ENCODE measurements at places on chromosomes 6 and 20.

GRCh38 chr6:140592877-140593276, 1218.4 kb upstream of the CITED2 start:
- no peak for DNase-seq

DNA sequence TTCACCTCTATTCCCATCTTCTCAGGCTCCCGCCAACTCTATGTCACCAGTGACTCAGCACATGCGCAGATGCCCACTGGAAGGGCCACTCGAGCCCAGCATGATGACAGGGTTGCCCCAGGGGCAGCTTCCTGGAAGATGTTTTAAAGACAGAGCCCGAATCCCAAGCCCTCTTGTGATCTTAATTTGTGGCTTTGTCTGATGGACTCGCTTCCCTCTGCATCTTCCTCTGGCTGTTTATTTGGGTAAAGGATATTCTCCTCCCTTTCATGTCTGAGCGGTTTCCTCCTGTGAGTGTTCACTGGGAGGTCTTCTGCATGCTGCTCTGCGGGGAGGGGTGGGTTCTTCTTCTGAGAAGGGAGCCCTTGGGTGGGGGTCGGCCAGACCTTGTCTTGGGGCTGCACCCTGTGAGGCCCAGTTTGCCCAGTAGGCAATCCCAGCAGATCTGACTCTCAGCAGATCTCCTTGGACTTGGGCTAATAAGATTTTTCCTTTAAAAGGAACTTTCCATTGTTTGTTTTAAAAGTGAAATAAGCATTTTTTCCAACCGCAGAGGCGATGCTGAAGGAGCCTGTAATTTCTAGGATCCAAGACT, 401.0 kb downstream of the CDC5L start:
- DNase-seq, result no peak

- DNase-seq, result no peak
Observed at GRCh38 chr6:38957426-38957825, 91.2 kb upstream of the GLP1R start.

- no peak for DNase-seq
Observed at GRCh38 chr6:54786154-54786553, 60.4 kb upstream of the FAM83B start.

DNA sequence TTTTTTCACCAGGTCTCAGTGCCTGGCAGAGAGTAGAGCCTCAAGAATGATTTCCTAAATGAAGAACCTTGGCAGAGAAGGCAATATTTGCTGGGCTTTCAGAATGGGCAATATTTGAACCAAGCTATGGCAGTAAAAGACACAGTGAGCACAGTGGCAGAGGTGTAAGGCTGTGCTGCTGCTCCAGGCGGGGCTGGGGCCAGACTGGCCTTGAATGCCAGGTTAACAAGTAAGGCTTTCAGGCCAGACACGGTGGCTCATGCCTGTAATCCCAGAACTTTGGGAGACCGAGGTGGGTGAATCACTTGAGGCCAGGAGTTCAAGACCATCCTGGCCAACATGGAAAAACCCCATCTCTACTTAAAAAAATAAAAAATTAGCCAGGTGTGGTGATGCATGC, 8.5 kb upstream of the MYL9 start:
- no peak for DNase-seq

GRCh38 chr6:129345890-129346289, 364.1 kb downstream of the ARHGAP18 start:
- DNase-seq, result no peak

- no peak for DNase-seq
Observed at GRCh38 chr6:20708367-20709124, 174.3 kb downstream of the CDKAL1 start.

DNA sequence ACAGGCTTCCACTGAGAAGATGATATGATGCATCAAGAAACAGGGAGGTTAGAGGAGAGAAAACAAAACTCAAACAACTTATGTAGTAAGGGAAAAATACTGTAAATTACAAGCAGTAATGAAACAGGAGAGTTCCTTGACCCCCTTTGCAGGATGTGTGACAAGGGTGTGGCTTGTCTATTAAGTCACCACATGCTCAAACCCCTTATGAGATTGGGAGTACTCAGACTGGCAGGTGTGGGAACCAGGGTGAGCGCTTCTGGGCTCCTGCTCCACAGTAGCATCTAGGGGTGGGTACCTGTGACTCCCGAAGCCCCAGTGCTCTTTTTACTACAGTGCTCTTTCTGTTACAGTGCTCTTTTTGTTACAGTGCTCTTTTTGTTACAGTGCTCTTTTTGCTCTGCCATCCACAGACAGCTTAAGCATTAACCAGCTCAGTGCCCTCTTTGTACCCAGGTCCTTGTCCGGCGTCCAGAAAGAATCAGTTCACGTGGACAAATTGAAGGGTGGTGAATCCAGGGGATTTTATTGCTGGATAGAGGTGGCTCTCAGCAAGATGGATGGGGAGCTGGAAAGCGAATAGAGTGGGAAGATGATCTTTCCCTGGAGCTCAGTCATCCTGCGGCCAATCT, 28.7 kb downstream of the OLIG3 start:
- DNase-seq, result no peak

- no peak for DNase-seq
Observed at GRCh38 chr6:134394208-134394607, 76.3 kb upstream of the SGK1 start.

- DNase-seq, result no peak
Observed at GRCh38 chr6:13280254-13280653, 48.1 kb downstream of the TBC1D7 start.

GRCh38 chr20:25344634-25345033, 46.0 kb downstream of the ABHD12 start:
- no peak for DNase-seq

DNA sequence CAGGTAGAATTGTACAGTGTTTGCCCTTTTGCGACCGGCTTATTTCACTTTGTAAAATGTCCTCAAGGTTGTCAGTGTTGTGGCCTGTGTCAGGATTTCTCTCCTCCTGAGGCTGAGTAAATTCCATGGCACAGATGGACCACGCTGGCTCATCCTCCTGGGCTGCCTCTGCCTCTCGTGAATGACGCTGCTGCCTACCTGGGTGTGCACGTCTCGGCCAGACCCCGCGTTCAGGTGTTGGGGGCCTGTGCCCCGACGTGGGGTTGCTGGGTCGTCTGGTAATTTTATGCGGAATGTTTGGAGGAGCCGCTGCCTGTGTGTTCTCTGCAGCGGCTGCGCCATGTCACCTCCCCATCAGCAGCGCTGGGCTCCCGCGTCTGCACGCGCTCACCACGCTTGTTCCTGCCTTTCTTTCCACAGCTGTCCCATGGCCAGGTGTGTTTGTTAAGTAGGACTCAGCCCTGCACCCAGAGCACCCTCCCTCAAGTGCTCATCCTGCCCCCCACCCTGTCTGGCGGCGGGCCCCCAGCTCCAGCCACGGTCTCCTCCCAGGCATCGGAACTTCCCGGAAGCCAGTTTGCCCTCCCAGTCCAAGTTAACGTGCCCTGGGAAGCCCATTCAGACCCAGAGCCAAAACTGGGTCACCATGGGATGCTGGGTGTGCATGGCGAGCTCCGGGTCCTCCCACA, 36.1 kb upstream of the CHRNA4 start:
- no peak for DNase-seq

DNA sequence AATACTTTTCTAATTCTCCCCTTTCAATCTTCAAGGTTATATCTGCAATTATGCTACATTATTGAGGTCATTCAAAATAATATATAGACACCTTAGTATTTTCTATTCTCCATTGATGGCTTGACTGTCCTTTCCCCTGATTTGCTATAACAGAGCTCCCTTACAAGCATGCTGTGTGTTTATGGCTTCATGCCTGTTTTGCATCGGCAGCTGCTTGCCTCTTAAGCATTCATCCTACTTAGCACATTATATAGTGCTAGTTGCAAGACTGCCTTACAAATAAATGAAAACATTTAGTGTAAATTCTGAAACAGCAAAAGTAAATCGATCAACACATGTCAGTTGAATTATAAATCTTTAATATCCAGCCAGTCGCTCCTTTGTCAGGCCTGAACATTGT, 476.2 kb upstream of the POU3F2 start:
- DNase-seq, result no peak

DNA sequence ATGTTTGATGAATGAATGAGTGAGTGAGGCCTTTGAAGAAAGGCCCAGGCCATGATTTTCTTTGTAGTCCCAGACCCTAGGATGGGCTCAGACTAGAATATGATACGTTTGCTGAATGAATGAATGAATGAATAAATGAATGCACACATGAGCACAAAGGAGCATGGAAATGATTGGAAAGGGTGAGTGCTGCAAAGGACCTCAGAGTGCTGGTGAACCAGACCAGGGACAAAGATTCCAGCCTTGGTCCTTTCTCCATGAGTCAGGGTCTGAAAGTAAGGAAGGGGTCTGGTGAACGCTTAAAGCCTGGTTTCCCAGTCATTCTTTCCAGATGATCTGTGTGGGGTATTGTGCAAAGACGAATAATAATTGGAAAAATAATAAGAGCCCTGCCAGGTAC, 40.0 kb upstream of the MRPS18A start:
- DNase-seq, result no peak

DNA sequence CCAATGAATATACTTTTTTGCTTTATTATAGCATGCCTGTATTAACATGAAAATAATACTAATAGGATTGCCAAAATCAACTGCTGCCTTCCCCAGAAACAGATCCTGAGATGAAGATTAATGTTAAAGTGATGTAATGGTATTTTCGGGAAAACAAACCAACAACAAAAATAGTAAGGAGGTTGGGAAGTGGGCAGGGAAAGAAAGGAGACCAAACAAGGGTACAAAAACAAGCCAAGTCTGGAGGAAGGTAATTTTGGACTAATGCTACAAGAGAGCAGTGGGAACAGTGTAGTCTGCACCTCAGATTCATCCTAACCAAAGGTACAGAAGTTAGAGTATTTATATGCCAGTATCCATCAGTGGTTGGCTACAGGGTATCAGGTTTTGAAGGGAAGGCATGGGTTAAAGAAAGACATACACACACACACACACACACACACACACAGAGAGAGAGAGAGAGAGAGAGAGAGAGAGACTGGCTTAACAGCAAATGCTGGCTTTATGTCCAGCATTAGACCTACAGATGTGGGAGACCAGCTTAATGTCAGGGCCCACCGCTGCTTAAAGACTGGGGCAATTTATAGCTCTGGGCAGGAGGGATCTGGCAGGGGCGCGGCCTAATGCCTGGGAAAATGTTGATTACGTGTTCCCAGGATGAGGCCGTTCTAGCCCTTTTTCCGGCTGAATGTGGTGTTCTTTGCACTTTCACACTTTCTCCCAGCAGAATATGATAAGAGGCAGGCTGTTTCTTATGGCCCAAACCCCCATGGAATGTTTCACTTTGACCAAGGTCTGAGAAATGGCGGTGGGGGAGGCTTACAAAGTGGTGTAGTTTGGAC, 3.8 kb upstream of the SLC17A1 start:
- no peak for DNase-seq

Data from stimulated activated CD4-positive, alpha-beta T cell treated with anti-CD3 and anti-CD28 coated beads, Interleukin-15, amount 100 ng/mL, for 48 hours (primary cell).